ENCODE measurements at places on chromosomes 6 and 20.

DNA sequence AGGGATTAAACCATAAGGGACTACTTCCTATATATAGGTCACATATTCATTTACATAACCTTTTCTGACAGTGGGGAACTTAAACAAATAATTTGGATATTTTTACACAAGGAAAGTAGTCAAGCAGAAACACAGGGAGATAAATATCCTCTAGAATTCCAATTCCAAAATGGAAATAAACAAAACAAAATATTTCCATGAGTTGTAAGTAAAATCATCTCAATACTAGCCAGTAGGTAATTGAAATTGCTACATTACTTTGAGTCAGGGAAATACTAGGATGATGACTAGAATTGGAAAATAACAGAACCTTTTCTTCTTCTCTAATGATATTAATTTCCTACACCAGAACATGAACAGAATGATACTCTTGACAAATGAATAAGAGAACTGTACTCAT is 1308.1 kb upstream of the GJE1 start:
- no peak for DNase-seq

- DNase-seq, result peak; percentile 58
These were observed 6.7 kb downstream of the MCUR1 start for GRCh38 chr6:13807696-13808095.

DNA sequence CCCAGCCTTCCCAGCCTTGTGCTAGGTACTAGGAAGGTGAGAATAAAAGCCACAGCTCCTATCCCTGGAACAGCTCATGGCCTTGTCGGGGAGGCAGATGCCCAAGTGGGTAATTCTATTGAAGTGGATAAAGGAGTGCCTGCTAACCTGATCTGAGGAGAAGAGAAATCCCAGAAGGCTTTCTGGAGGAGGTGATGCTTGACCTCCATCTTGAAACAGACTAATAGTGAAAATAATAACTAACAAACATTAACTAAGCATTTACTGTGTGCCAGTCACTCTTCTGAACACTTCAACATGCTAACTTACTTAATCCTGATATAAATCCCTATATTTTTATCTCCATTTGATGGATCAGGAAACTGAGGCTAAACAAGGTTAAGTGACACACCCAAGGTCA is 493.2 kb upstream of the CHD6 start:
- no peak for DNase-seq

- no peak for DNase-seq
These were observed 21.1 kb downstream of the MRPL14 start for GRCh38 chr6:44105993-44106740.

DNA sequence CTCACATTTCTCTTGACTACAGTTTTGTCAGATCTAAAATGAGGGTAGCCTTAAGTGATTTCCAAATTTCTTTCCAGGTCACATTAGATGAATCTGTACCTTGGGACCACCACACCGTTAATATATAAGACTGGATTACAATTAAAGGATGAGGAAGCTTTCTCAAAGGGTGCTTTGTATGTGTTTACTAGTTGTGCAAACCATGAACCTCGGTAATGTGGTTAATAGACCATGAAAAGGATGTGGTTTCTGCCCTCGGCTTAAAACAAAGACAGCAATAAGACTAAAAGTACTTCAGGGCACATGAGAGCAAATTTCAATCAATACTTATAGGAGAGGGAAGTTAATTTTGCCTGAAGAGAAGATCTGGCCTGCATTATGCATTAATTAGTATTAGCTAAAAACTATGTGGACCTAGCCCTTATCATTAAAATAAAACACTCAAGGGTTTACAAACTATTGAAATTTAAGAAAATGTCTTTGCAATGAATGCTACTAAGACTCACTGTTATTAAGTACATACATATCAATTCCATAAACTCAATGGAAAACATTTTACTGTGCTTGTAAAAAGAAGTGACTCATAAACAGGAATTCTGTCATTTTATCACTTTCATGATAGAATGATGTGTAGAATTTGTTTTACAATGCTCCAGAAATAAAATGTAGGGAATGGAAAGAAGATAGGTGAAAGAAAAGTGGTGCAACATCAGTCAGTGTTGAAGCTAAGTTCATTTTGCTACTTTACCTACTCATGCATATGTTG is 936 bp upstream of the TMX4 start:
- peak; percentile 8 for DNase-seq

DNA sequence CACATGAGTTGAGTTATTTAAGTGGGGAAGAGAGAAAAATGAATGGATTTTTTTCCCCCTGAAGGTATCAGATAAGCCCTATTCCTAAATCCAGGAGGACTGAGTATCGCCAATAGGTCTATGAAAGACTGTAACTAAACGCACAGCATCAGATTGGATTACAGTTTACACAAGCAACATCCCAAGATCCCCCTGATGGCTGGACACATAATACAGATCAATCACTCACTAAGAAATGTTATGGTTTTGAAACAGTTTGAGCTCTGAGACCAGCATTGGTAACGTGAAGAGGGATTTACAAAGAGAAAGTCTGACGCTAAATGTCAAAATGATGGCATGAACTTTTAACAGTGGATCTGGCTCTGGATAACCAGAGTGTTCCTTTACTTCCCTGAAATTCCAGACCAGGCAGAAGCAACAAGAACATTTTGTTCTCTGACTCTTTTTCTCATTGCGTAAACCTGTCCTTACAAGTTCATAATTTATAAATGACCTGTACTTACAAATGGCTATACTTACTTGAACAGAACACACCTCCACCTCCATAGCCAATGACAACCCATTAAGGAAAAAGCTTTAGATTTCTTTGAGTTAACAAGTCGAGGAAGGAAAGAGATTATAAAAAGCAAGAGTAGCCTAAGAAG is 131.8 kb upstream of the BEND3 start:
- no peak for DNase-seq

GRCh38 chr20:4152696-4153235 is 137.4 kb upstream of the RNF24 start:
- DNase-seq, result peak; percentile 7

GRCh38 chr6:30610065-30610464 is 7.0 kb downstream of the PPP1R10 start:
- DNase-seq, result no peak

DNA sequence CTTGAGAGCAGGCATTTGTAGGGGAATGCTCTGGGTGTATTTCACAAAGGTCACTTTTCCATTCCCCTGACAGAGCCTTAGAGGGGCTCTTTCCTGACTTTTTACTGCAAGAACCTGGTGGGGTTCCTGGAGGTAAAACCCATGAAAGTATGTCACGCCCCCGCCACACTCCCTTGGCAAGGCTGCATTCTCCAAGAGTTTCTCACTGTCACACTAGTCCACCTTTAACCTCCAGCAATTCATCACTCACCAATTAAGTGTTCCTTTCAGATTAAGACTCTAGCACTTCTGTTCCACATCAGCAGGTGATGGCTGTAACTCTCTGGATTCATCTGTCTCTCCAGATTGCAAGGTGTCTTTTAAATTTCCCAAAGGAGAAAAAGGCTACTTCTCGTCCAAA is 32.7 kb upstream of the NKX2-4 start:
- no peak for DNase-seq

GRCh38 chr20:20362774-20363433 is 5.0 kb upstream of the INSM1 start:
- no peak for DNase-seq

DNA sequence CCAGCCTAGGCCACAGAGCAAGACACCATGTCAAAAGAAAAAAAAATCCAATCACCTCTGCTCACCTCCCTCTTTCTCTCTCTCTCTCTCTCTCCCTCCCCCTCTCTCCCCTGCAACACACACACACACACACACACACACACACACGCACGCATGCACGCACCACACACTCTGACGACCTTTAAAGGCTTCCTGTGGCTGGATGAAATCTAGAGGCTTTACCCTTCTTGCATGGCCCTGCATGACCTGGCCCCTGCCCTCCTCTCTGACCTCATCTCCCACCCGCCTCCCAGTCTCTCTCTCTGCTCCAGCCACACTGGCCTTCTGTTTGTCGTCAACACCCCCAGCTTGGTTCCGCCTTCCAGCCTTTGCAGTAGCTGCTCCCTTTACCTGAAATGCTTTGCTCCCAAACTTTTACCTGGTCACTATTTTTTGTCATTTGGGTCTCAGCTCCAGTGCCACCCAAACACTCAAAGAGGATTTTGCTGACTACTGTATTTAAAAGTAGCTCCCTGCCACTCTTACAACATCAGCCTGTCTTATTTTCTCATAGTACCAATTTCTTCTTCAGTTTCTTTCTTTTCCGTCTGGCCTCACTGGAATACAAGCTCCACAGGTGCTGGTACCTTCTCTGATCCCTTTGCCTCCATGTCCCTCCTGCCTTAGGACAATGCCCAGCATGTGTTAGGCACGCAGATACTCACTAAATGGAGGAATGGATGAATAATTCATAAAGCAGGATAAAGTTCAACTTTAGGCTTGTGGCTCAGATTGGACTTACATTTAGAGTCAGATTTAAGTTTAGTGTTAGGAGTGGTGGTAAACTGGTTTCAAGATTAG is 4.3 kb upstream of the LTA start:
- no peak for DNase-seq

GRCh38 chr6:16564436-16564835 is 196.8 kb downstream of the ATXN1 start:
- DNase-seq, result peak; percentile 85

- no peak for DNase-seq
These were observed 19.1 kb upstream of the HLA-DQB1 start for GRCh38 chr6:32685603-32686002.

DNA sequence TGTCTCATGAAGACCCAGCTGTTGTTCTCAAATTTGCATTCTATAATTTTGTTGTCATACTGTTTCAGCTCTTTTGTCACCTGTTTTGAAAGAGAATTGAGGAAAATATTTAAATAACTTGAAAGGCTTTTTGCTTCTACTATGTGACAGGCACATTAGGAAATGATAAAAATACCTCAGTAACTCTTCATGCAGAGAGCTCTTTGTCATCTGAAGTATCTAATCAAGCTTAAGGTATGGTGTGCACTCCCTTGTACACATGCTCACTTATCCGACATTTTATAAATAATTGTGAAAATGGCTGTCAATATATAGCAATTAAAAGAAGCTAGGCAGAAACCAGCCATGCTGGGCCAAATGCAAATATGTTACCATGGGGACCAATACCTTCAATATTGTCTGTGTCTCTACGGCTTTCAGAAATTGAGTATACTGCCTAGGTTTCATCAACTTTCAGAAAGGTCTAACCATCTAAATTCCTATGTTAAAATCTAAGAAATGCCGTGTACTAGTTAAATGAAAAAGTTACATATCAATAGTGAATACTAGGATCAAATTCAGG is 349.0 kb downstream of the RNGTT start:
- DNase-seq, result no peak

DNA sequence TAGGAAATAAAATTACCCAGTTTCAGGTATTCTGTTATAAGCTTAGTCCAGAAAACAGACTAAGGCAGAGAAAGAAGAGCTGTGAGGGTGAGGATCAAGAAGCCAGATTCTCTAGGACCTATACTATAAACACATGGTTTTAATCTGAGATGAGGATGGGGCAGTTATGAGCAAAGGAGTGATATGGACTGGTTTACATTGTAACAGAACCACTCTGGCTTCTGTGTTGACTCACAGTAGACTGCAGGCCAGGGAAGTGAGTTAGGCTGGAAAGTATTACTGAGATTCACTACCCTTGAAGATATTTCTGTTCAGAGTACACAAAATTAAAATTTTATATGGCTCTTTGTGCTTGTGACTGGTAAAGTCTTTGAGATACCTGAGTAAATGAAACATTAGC is 3.2 kb upstream of the RWDD1 start:
- DNase-seq, result no peak

- DNase-seq, result no peak
These were observed 58.2 kb upstream of the BCLAF1 start for GRCh38 chr6:136347847-136348246.

Data from fibroblast of skin of back (primary cell).